ENCODE measurements at places on chromosomes 13 and 19.

DNA sequence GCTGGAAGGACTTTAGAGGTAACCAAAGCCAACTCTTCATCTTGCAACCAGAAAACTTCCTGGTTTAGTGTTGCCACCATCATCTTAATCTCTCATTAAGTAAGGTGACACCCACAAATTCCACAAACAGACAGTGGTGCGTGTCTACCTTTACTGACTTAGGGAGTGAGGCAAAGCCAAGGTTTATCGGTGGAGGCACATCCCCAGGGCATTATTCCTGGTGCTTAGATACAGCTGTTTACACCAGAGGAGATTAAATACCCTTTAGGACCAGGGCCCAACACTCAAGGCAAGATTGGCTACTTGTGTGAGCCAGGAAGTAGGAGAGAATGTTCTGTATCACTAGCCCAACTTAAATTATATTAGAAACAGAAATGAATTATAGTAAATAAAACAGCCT, 9.5 kb downstream of the STOML3 start:
- no peaks in the 10 kb centered on the region for H3K4me1 ChIP-seq
- no peak overlapping the region for H3K4me3 ChIP-seq
- H3K27ac ChIP-seq, result no peak overlapping the region
- H3K36me3 ChIP-seq, result no peaks in the 10 kb centered on the region

DNA sequence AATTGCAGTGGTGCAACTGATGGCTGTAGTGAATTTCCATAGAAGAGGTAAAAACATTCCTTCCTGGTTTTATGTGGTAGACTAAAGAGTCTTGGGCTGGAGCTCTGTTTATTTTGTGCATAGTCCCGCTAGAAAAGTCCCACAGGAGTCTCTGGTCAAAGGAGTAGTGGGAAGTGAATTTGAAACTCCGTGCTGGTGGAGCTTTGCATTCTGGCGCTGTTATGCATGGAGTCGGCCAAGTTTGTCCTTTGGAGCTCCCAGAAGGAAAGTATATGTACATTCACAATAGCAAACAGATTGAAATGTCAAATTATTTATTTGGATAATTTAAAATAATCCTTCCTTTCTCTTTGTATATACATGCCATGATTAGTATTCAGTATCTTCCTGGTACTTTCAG, 296.5 kb downstream of the LMO7 start:
- H3K27me3 ChIP-seq, result no peaks in the 10 kb centered on the region
- DNase-seq, result no peak
- no peaks in the 10 kb centered on the region for H3K4me1 ChIP-seq
- H3K4me3 ChIP-seq, result no peak overlapping the region
- H3K27ac ChIP-seq, result no peak overlapping the region
- H3K36me3 ChIP-seq, result no peaks in the 10 kb centered on the region

GRCh38 chr13:68690567-68690966, 1417.1 kb upstream of the ATXN8OS start:
- no peaks in the 10 kb centered on the region for H3K27me3 ChIP-seq
- H3K27ac ChIP-seq, result no peak overlapping the region
- no peaks in the 10 kb centered on the region for H3K36me3 ChIP-seq
- no peak overlapping the region for H3K4me3 ChIP-seq
- no peaks in the 10 kb centered on the region for H3K4me1 ChIP-seq
- no peak for DNase-seq

- DNase-seq, result no peak
- no peaks in the 10 kb centered on the region for H3K4me1 ChIP-seq
- no peak overlapping the region for H3K4me3 ChIP-seq
- no peaks in the 10 kb centered on the region for H3K27me3 ChIP-seq
- no peaks in the 10 kb centered on the region for H3K36me3 ChIP-seq
- no peak overlapping the region for H3K27ac ChIP-seq
These were observed 418.4 kb downstream of the EFNB2 start for GRCh38 chr13:106117035-106117434.

GRCh38 chr13:102020611-102021216, 381.1 kb downstream of the FGF14 start:
- H3K4me1 ChIP-seq, result no peaks in the 10 kb centered on the region
- no peak overlapping the region for H3K27ac ChIP-seq
- H3K36me3 ChIP-seq, result no peaks in the 10 kb centered on the region
- H3K4me3 ChIP-seq, result no peak overlapping the region
- H3K27me3 ChIP-seq, result no peaks in the 10 kb centered on the region
- DNase-seq, result no peak

GRCh38 chr19:5204212-5204611, 136.4 kb downstream of the PTPRS start:
- DNase-seq, result no peak
- no peaks in the 10 kb centered on the region for H3K4me1 ChIP-seq
- no peak overlapping the region for H3K4me3 ChIP-seq
- H3K27ac ChIP-seq, result no peak overlapping the region
- H3K27me3 ChIP-seq, result no peaks in the 10 kb centered on the region

- H3K27me3 ChIP-seq, result no peaks in the 10 kb centered on the region
- no peak overlapping the region for H3K27ac ChIP-seq
- H3K36me3 ChIP-seq, result no peaks in the 10 kb centered on the region
- no peaks in the 10 kb centered on the region for H3K4me1 ChIP-seq
- no peak overlapping the region for H3K4me3 ChIP-seq
These were observed 229.7 kb downstream of the KCNRG start for GRCh38 chr13:50244713-50245574.

DNA sequence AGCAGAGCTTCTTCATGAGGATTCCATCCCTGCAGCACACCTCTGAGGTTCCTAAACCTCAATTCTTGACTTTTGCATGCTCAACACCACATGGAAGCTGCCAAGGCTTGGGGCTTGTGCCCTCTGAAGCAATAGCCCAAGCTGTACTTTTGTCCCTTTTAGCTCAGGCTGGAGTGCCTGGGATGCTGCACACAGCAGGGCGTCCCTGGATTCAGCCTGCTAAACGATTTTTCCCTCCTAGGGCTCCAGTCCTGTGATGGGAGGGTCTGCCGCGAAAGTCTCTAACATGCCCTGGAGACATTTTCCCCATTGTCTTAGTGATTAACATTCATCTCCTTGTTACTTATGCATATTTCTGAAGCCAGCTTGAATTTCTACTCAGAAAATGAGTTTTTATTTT, 98.3 kb downstream of the SLITRK5 start:
- no peak overlapping the region for H3K4me3 ChIP-seq
- no peaks in the 10 kb centered on the region for H3K36me3 ChIP-seq
- no peak for DNase-seq
- no peak overlapping the region for H3K27ac ChIP-seq
- no peaks in the 10 kb centered on the region for H3K4me1 ChIP-seq
- no peaks in the 10 kb centered on the region for H3K27me3 ChIP-seq

GRCh38 chr13:22432690-22433089, 748.1 kb upstream of the SGCG start:
- no peaks in the 10 kb centered on the region for H3K27me3 ChIP-seq
- H3K27ac ChIP-seq, result no peak overlapping the region
- H3K36me3 ChIP-seq, result no peaks in the 10 kb centered on the region
- no peaks in the 10 kb centered on the region for H3K4me1 ChIP-seq

GRCh38 chr19:34678085-34678412, 571 bp downstream of the ZNF302 start:
- DNase-seq, result no peak
- peak overlapping the region; percentile 82 for H3K4me3 ChIP-seq
- no peaks in the 10 kb centered on the region for H3K27me3 ChIP-seq

GRCh38 chr13:87671753-87672605, 808 bp downstream of the SLITRK5 start:
- peaks cover 23% of the 10 kb centered on the region for H3K27me3 ChIP-seq
- no peaks in the 10 kb centered on the region for H3K36me3 ChIP-seq
- DNase-seq, result no peak

GRCh38 chr13:61531383-61532065, 115.9 kb upstream of the PCDH20 start:
- H3K4me1 ChIP-seq, result no peaks in the 10 kb centered on the region

- H3K4me1 ChIP-seq, result no peaks in the 10 kb centered on the region
- no peaks in the 10 kb centered on the region for H3K27me3 ChIP-seq
- no peak for DNase-seq
- no peak overlapping the region for H3K4me3 ChIP-seq
- H3K36me3 ChIP-seq, result no peaks in the 10 kb centered on the region
These were observed 214.0 kb downstream of the DLEU7 start for GRCh38 chr13:50629497-50629896.

GRCh38 chr13:80386002-80386401, 45.1 kb upstream of the SPRY2 start:
- no peaks in the 10 kb centered on the region for H3K36me3 ChIP-seq
- DNase-seq, result no peak
- no peak overlapping the region for H3K4me3 ChIP-seq
- no peaks in the 10 kb centered on the region for H3K4me1 ChIP-seq

- H3K4me1 ChIP-seq, result no peaks in the 10 kb centered on the region
- no peak overlapping the region for H3K4me3 ChIP-seq
- no peak for DNase-seq
- no peaks in the 10 kb centered on the region for H3K36me3 ChIP-seq
- no peaks in the 10 kb centered on the region for H3K27me3 ChIP-seq
- no peak overlapping the region for H3K27ac ChIP-seq
These were observed 240.0 kb downstream of the GPC6 start for GRCh38 chr13:93466502-93467036.

DNA sequence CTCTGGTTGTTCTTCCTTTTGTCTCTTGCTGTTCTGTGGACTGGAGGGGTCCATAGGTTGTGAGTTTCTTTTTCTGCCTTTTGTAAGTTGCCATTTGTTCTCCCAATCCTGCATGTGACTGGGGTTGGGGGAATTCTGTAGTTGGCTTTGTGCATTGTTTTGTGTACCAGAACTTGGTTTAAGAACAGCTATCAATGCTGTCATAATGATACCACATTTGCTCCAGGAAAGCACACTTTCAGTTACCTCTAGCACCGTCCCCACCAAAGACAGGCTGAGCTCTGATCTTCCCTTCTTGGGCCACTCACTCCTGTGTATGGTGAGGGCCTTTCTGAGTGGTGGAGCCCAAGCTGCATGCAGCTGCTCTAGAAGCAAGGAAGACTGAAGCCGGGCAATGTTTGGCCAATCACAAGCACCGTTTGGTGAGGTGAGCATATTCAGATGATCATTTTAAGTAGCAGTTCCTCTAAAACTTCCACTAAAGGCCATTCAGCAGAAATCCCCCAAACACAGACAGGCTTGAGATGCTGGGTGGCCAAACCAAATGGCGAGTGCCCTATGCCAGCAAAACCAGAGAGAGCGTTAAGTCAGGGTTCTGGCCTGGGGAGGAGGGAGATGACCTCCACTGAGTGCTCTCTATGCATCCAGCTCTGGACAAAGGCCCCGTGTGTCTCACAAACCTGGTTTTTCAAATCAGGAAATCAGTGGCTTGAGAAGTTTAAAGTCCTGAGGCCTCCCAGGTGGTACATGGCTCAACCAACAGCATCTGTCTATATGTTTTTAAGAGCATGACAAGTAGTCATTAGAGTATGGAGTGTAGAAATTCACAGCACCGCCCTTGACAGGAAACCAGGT, 120.7 kb upstream of the SPATA13 start:
- H3K27ac ChIP-seq, result no peak overlapping the region
- no peaks in the 10 kb centered on the region for H3K36me3 ChIP-seq
- H3K4me1 ChIP-seq, result no peaks in the 10 kb centered on the region
- H3K27me3 ChIP-seq, result no peaks in the 10 kb centered on the region
- DNase-seq, result no peak
- H3K4me3 ChIP-seq, result no peak overlapping the region

GRCh38 chr13:111115965-111116521, 933 bp downstream of the ARHGEF7 start:
- no peaks in the 10 kb centered on the region for H3K27me3 ChIP-seq
- H3K27ac ChIP-seq, result peak overlapping the region; percentile 77
- H3K4me1 ChIP-seq, result no peaks in the 10 kb centered on the region
- H3K36me3 ChIP-seq, result no peaks in the 10 kb centered on the region

- no peaks in the 10 kb centered on the region for H3K36me3 ChIP-seq
- H3K4me3 ChIP-seq, result peak overlapping the region; percentile 35
- DNase-seq, result no peak
- peak overlapping the region; percentile 60 for H3K27ac ChIP-seq
- peaks cover 16% of the 10 kb centered on the region for H3K27me3 ChIP-seq
- peaks cover 3% of the 10 kb centered on the region for H3K4me1 ChIP-seq
These were observed 621 bp downstream of the NOVA2 start for GRCh38 chr19:45972947-45973540.

DNA sequence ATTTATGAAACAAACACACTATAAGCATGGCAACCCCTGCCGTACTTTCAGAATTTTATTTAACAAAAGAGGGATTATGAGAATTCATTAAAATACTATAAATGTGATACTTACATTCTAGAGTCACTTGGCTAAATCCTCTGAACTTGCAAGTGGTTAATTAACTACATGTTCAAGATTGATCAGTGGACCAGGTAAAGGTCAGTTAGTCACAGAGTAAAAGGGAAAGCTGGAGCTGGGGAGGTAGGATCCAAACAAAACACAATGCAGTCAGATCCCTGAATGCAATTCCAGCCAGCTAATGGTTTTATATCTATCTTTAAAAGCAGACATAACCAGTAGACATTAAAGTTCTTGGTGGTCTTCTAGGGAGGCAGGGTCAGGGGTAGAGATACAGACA, 270.5 kb downstream of the DIAPH3 start:
- no peak overlapping the region for H3K4me3 ChIP-seq
- no peaks in the 10 kb centered on the region for H3K36me3 ChIP-seq
- H3K27ac ChIP-seq, result no peak overlapping the region
- DNase-seq, result no peak

GRCh38 chr19:46517471-46517870, 21.8 kb upstream of the PNMA8B start:
- H3K4me3 ChIP-seq, result no peak overlapping the region
- H3K4me1 ChIP-seq, result no peaks in the 10 kb centered on the region
- DNase-seq, result no peak
- H3K27me3 ChIP-seq, result no peaks in the 10 kb centered on the region
- no peaks in the 10 kb centered on the region for H3K36me3 ChIP-seq

DNA sequence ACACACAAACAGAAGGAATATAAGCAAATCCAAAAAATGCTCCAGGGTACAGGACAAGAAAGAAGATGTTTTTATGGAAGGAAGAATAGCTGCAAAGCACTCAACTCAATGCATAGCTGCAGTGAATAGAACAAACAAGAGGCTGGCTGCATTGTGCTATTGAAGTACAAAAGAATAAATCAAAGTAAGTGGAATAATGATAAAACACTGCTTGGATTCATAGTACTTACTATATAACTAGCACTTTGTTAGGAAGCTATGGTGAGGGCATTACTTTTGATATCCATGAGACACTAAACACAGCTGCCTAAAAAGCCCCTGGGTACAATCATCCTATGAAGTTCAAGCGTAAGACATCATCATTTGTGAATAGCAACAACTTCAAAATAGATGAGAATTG, 350.1 kb downstream of the PCDH9 start:
- no peak overlapping the region for H3K27ac ChIP-seq
- H3K4me1 ChIP-seq, result no peaks in the 10 kb centered on the region
- no peak for DNase-seq
- no peak overlapping the region for H3K4me3 ChIP-seq
- H3K27me3 ChIP-seq, result no peaks in the 10 kb centered on the region
